Activated T-helper 2 cell treated with anti-CD3 and anti-CD28 coated beads, Interferon-gamma antibody, Interleukin-2, Interleukin-4, amounts not matched to agents 10 μg/mL and 5 μg/mL and 100 μg/mL, durations not matched to agents 14 hours and 24 hours and 36 hours (primary cell): ENCODE measurements at places on chromosomes 2 and 18.

DNA sequence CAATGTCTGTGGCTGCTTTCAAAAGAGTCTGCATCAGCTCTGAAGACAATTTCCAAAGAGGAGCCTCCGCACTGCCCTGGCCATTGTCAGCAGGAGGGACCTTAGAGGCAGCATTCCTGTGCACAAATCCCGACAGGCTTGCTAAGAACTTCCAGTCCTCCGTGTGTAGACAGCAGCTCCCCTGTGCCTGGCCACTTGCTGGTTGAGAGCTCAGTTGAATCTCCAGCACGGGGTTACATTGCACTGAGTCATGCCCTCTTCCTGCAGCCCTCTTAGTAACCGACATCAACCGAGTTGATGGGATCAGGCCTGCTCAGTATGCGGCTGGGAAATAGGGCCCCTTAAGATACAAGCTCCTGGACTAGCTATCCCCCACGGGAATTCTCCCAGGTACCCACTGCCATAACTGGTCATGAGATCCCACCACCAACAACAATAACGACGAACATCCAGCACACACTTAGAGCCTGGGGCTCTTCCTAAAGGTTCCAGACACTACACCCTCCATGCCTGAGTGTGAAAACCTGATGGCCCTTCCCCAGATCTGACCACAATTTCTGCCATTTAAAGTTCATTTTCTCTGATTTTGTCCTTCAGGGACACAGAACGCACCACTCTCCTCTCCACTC lies 12.0 kb downstream of the ATP6V1B1 start:
- no peak for DNase-seq

- DNase-seq = no peak
These were observed 55.8 kb downstream of the MYOM1 start for GRCh38 chr18:3163968-3164367.

DNA sequence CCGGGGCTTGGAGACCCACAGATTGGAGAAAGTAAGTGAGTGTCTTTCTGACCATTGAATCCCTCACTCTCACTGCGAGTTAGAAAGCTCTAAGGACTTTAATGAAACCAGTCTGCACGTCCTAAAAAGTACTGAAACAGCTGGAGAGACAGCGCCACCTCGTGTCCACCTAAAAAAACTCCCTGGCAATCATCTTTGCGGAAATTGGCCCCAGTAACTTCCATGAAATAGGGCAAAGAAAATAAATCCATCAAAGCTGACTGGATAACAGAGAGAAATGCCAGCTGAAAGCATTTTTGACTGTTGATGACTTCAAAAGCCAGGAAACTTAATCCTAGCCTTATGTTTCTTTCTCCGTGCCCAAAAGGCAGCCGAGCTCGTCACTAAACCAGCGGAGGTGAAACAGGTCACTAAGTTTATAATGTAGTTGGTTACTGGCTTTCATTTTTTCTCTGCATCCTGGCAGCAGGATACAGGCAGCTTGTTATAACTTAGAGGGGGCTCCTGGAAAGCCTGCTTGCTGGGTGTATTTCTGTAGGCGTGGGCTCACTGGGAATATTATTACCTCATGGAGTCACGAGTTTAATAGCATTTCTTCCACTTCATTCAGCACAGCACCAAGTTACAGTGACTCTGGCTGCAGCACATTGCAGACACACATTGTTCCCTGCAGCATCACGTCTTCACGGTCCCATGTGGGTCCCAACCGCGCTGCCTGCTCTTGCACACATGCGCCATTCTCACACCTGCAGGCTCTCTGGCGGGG lies 266.5 kb downstream of the HRH4 start:
- peak; percentile 29 for DNase-seq

DNA sequence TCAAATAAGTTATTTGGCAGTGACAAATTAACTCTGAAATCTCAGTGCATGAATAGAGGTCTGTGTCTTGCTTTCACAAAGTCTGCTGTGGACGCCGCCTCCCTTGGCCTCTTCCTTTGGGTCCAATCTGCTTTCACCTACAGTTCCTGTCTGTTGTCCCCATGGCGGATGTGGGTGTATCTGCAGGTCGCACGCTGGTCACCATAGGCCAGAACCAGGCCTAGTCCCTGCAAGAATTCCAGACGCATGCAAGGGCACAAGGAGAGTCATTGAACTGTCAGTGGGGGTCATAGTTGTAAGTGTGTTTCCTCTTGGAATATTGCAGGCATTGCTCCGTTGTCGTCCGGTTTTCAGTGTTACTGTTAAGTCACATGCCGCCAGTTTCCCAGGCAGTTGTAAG lies 7.4 kb downstream of the SOCS6 start:
- DNase-seq = no peak

DNA sequence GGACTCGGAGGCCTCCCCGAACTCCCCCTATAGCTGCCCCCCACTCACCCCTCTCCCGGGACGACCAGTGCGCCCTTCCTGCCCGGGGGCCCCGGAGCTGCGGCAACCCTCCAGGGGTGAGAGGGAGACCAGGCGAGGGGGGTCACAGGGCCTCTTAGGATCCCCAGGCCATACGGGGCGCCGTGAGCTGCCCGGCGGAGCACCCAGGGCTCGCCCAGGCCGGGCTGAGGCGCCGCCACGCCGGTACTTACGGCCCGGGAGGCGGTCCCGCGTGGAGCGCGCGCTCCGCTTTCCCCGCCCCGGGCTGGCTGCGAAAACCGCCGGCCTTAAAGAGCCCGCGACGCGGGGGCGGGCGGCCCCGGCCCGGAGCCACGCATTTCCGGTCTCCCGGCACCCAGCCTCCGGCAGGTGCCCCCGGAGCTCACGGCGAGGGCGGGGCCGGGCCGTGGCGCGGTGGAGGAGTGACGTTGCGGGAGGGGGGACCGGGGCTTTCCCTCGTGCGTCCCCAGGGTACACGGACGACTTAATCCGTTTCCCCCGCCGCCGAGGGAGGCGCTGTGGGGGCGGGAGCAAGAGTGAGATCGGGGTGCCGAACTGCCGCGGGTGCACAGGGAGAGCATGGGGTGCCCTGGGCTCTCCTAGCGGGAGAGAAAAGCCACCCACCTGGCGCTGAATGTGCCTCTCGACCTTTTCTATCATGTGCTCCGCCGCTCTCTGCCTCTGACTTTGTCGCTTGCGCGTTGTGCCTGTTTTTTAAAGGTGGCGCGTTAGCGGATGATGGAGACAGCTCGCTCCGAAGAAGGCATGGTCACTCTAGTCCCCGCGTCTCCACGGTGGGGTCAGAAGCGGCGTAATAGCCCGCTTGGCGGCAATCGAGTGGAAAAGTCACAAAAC lies at the start of gene METTL21A:
TSS of gene METTL21A (minus strand) at position 381 of the 894 bp plus-strand sequence. CDS start 1,019 bp downstream, outside the sequence.
- peak; percentile 93 for DNase-seq

DNA sequence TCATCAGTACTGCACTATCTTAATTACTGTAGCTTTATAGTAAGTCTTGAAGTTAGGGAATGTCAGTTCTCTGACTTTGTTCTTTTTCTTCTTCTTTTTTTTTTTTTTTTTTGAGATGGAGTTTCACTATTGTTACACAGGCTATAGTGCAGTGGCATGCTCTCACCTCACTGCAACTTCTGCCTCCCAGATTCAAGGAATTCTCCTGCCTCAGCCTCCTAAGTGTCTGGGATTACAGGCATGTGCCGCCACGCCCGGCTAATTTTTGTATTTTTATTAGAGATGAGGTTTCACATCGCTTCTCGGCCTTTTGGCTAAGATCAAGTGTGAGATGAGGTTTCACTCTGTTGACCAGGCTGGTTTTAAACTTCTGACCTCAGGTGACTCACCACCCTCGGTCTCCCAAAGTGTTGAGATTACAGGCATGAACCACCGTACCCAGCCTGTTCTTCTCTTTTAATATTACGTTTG lies 41.9 kb upstream of the TANC1 start:
- no peak for DNase-seq

DNA sequence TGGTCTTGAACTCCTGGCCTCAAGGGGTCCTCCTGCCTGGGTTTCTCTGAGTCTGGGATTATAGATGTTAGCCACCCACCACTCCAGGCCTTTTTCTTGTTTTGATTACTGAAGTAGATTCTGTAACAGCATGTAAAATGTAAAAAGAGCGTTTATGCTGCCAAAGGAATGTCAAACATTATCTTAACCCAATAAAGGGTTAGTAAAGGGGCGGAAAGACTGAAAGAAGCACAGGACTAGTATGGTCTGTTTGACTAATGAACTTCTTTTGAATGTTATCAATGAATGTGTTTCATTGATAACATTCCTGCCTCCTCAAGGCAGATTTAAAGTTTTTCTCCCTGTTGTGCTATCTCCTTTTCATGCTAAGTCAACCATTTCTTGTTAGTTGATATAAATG lies 29.4 kb downstream of the GPD2 start:
- DNase-seq = no peak

GRCh38 chr2:8412586-8412985 lies 269.3 kb upstream of the ID2 start:
- DNase-seq = no peak

GRCh38 chr2:46179037-46179621 lies 118.1 kb upstream of the EPAS1 start:
- DNase-seq = peak; percentile 62

GRCh38 chr2:197130318-197130717 lies 180.3 kb downstream of the ANKRD44 start:
- DNase-seq = no peak

DNA sequence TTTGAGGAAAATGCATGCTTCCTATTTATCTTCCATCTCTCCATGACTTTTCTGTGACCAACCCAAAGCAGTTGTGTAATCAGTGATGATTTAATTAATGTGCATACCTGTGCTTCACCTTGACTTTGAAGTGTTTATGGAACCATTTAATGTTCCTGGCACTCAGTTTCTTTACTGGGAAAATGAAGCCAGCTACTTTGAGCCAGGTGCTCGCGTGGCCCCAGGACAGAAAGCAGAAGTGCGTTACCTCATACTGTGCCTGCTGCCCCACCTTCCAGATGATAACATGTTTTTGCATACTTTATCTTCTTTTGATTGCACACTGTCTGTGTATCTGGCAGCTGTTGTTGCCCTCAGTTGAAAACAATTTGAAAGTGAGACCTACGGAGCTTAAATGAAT lies 61.3 kb downstream of the PMAIP1 start:
- no peak for DNase-seq

DNA sequence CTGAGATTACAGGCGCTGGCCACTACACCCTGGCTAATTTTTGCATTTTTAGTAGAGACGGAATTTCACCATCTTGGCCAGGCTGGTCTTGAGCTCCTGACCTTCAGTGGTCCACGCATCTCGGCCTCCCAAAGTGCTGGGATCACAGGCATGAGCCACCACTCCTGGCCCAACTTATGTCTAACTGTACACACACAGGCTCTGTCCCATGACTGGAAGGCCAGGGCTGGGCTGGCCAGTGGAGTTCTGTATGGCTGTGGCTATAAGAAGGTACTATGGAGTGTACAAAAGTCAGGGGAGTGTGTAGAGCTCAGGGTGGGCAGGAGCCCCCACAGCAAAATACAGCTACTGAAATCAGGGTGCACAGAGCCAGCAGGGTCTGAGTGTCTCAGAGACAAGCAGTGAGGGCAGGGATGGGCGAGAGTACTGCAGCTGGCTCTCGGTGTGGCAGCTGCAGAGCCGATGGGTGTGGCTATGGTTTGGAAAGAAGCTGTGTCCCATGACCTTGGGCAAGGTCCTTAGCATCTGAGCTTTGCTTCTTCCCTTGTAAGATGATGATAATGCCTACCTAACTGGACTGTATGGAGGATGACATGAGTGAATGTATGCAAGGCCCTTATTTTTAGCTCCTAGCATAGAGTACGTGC lies 10.4 kb upstream of the MSGN1 start:
- no peak for DNase-seq

GRCh38 chr2:100393362-100393761 lies 24.1 kb downstream of the CHST10 start:
- DNase-seq = no peak

DNA sequence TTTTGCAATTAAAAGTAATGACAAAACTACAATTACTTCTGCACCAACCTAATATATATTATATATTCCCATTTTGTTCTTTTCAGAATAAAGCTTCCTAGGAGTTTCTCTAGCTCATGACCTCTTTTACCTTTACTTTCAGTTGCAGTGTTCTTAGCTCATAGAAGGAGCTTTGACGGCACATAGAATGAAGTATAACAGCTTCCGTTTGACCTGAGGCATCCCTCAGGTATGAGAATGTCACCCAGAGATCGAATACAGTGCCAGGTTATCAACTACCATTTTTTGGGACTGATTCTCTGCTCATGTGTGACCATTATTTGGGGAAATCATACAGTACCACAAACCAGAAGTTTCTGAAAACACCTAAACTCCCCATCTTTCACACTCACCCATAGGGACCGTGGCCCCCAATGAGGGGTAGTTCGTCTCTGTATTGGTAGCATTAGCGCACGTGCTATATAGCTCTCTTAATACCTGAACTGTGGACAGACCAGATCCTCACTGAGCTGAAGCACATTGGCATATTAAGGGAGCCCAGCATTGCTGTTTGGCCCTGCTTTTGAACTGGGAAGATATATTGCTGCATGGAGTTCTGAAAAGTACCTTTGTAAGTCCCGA lies 123.0 kb downstream of the SPTBN1 start:
- DNase-seq = no peak

GRCh38 chr18:74608681-74609080 lies 11.0 kb downstream of the ZNF407 start:
- no peak for DNase-seq
